ENCODE measurements at places on chromosomes 4 and X.

GRCh38 chr4:76377911-76378310 is 43.0 kb downstream of the CCDC158 start:
- DNase-seq = peak; percentile 49

- DNase-seq = no peak
These were observed 111.2 kb upstream of the ZNF827 start for GRCh38 chr4:146049802-146050201.

DNA sequence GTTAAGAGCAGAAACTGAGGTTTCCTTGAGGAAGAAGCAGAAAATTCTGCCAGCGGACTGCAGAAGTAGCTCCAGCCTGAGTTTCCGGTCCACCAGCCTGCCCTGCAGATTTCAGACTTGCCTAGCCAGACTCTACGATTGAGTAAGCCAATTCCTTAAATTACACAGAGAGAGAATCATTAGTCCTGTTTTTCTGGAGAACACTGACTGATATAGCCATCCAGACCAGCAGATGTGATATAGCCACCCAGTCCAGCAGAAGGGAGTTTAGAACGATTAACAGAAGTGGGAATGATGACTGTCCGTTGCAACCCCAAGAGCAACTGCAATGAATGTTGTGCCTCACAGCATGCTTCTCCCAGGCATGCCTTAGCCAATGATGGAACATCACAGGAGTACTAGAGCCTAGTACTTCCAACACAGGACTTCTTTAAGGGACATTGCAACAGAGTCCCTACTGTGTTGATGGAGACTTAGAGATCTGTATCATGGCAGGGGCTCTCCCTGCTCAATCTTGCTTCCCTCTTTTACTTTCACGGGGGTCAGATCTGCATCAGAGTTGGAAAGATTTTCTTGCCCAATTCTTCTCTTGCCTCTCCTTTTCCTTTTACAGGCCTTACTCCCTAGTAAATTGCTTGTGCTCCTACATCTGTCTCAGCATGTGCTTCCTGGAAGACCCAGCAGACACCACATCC is 264.6 kb upstream of the CLNK start:
- peak; percentile 8 for DNase-seq

DNA sequence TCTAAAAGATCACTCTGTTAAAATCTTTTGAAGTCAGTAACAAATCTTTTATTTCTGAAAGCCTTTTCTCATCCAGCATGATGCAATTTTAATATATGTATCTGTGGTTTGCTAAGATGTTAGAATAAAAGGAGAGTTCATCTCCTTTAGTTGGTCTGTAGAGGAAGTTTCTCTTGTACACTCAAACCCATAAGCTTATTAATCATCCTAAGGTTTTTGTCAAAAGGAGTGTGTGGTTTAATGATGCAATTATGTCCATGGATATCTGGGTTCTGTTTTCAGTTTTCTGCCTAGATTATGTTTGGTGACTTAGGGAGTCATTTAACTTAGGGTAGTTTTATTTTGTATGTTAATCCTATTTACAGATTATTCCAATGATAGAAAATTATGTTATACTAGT is 52.1 kb upstream of the NDST4 start:
- no peak for DNase-seq

GRCh38 chr4:113446019-113446418 is 315.5 kb downstream of the CAMK2D start:
- DNase-seq = no peak

DNA sequence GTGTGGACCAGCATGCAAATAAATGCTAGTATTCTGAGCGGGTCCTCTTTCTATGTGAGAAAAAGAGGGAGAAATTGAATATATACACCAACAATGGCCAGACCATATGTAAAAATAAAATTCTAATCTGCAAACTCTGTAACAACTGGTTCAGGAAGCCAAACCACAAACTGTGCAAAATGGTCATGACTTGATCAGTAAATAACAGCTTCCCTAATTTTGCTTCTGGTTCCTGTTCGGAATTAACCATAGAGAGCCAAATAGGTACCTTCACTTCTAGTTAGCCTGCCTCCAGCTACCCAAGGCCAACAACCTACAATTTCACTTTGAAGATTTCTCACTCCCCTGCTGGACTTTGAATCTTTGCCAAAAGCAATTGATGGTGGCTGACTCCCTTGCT is 1313.2 kb downstream of the ADGRL3 start:
- DNase-seq = peak; percentile 24

- DNase-seq = peak; percentile 27
These were observed 68.4 kb downstream of the MID2 start for GRCh38 chrX:107894038-107894437.

GRCh38 chrX:69237236-69237635 is 72.0 kb upstream of the PJA1 start:
- no peak for DNase-seq

GRCh38 chr4:145487631-145488030 is 6.0 kb downstream of the SMAD1 start:
- peak; percentile 20 for DNase-seq

DNA sequence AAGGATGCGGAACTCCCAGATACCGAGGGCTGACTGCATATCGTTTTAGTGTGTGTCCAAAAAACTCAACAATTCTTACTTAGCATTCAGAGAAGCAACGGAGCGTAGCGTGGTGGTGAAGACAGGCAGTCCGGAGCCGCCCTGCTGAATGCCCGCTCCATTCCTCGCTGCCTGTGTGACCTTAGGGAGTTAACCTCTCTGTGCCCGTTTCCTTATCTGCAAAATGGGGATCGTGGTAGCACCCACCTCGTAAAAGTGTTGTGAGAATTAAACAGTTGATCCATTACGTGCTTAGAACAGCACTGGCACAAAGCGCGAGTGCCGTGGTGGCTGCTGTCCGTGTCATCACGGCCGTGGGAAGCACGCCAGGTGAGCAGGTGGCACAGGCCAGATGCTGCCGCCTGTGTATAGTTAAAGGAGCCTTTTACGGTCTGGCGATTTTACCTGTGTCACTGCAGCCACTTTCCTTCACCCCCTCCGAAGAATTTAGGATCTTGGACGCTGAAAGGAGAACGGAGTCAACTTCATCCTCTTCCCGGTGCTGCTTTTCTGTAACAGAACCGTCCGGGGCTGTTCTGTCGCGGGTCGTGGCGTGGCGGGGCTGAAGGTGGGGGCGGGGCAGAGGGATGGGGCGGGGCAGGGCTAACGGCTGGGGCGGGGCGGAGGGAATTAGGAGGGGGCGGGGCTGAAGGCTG is 885 bp downstream of the CCDC110 start:
- no peak for DNase-seq

- no peak for DNase-seq
These were observed 21.3 kb upstream of the SULT1B1 start for GRCh38 chr4:69781458-69782418.

GRCh38 chr4:36283912-36284465 is 2.6 kb downstream of the DTHD1 start:
- DNase-seq = no peak

DNA sequence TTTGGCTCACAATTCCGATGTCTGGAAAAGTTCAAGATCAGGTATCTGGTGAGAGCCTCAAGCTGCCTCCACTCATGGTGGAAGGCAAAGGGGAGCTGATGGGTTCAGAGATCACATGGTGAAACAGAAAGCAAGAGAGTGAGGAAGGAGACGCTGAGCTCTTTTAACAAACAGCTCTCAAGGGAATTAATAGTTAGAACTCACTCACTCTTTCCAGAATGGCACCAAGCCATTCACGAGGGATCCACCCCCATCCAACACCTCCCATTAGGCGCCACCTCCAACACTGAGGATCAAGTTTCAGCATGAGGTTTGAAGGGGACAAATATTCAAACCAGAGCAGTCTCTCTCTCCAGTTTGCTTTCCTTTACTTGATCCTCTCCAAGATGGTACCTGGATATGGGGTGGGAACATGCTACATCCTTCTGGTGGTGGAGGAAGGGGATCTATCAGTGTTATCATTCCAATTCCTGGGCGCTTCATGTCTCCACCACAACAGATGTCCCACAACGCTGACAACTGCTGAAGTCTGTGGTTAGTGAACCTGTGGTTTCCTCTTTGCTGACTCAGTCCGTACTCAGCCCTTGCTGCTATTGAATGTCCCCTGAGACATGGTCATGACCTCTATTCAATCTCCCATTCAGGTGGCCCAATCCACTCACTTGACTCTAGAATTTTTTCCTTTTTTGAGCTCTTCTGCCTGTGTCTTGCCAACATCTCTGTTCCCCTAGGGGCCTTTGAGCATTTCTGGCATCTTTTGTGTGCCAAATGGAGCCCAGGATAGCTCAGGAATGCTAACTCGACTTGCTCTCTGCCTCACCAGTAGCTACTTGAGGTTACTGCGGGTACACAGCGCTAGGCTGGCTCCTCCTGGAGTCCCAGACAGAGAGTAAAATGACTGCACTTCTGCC is 395.2 kb downstream of the MID1IP1 start:
- DNase-seq = peak; percentile 25

- no peak for DNase-seq
These were observed 11.3 kb downstream of the DTHD1 start for GRCh38 chr4:36292556-36293188.

DNA sequence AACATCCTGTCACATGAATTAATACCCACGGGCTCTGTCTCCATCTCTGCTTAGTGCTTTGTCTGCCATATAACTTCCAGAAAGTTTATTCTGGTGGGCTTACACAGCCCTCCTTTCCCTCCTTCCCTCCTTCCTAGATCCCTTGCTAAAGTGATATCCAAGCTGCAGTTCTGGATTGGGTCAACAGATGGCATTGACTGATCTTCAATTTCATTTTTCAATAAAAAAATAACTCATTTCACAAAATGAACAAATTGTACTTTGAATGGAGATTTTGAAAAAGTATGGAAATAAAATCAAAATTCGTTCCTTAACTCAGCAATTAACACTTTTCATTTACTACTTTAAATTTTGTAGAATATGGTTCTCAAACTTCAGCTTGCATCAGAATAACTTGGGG is 94.9 kb downstream of the NXF2 start:
- no peak for DNase-seq

DNA sequence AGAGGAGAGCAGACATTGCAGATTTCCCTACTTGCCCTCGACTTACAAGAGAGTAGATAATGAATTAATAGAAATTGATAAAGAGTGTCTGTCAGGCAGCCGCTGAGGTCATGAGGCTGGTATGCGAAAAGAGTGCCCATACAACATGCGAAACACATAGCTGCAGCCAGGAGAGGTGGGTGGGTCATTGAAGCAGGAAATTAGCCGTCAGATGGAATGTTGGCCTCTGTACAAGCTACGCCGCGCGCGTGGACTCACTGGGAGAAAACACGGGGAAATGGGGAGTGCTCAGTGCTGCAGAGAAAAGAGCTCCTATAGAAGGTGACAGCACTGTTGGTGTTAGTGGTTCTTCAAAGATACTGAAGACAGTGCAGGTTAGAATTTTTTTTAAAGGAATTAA is 125.1 kb downstream of the RAPGEF2 start:
- no peak for DNase-seq

GRCh38 chr4:25030277-25031076 is at the start of gene LGI2:
Gene LGI2, minus strand, starts transcription at chr4:25030946. Its CDS starts 253 bp downstream, at chr4:25030693.
- no peak for DNase-seq

GRCh38 chr4:68683034-68683433 is 12.6 kb upstream of the UGT2B15 start:
- no peak for DNase-seq

DNA sequence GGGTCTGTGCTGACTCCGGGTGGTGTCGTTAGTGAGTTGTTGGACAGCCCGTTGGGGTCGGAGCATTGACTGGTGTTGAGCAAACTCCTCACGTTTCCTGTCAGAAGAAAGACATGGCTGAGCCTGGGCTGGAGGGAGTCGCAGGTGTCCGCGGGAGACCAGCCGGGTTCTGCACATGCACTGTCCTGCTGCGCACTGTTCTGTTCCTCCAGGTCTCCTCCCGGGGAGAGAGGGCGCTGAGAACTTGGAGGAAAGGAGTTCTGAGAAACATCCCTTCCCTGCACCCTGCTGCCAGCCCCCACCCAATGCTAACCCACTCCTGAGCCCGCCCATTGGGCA is 1.1 kb downstream of the ZNF141 start:
- no peak for DNase-seq

DNA sequence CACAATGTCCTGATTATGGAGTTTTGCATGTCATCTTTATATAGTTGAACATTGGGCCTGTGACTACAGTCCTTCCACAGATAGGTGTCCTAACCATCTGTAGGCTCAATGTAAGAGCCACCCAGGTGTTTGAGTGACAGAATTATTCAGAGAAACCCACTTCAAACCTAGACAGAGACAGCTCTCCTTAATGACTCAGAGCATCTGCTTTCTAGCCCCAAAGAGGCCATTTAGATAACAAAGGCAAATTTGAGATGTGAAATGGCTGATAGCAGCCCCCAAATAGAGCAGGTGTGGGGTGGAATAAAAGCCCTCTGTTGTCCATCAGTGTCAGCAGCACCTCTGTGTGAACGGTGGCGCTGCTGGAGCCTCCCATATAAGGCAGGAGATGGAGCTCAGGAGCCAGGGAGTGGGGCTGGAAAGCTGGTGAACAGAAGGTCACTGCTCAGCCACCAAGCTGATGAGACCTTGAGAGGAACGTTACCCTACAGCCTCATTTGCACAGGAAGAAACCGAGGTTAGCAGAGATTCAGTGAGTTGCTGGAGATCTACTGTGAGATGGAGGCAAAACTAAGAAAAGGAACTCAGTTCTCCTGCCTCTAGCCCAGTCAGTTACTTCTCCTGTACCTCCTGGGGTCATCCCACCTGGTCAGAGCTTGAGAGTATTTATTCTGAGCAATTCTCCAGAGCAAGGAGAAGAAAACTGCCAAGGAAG is 153.3 kb upstream of the LNX1 start:
- no peak for DNase-seq

GRCh38 chr4:174423257-174423944 is 98.9 kb downstream of the HPGD start:
- peak; percentile 67 for DNase-seq

DNA sequence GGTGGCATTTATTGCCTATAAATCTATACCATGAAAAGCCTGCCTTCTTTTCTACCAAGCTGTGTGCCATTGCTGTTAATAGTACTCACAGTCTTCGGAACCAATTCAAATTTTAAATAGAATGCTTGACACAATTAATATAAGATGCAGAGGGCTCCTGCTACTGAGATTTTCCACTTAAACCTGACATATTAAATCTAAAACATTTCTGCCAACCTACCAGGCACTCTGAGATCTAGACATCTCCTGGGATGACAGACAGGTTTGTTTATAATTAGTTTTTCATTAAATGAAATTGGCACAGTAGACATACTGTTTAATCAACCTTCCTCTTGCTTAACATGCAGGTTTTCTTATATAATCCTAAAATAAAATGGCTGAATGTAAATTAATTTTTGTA is 117.3 kb upstream of the CBR4 start:
- DNase-seq = no peak
